Activated CD4-positive, alpha-beta T cell treated with anti-CD3 and anti-CD28 coated beads, Interleukin-2, Interleukin-6, amounts not matched to agents 100 ng/mL and 50 ng/mL, durations not matched to agents 16 hours and 8 hours (primary cell): ENCODE measurements at places on chromosomes 16 and 17.
A peak's percentile ranks its signal among the peaks of the same experiment; 100 is the strongest.

DNA sequence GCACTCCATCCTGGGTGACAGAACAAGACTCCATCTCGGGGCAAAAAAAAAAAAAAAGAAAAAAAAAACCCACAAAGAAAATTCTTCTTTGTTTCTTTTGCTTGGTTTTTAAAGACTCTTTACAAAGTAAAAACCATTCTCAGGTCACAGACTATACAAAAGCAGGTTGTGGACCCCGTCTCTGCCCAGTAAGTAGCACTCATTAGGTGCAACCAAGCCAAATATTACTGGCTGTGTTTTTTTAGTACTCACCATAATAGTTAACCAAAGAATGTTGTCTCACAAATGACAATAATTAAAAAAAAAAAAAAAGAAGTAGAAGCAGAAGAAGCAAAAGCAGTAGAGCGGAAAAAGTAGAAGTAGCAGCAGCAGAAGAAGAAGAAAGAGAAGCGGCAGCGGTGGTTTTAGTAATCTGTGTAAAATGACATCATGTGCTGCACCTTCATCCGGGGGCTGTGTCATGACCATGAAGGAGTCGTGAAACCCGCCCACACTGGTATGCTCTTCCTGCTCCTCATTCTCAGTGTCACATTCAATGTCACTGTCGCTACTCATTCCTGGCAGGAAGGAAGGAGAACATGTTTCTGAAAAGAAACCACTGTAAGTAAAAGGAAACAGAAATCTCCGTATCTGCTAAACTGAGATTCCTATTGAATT lies 105.4 kb downstream of the TRIM37 start:
- DNase-seq = peak; percentile 92

- peak; percentile 17 for DNase-seq
Measured at GRCh38 chr16:49890876-49891275, 35.0 kb upstream of the ZNF423 start.

DNA sequence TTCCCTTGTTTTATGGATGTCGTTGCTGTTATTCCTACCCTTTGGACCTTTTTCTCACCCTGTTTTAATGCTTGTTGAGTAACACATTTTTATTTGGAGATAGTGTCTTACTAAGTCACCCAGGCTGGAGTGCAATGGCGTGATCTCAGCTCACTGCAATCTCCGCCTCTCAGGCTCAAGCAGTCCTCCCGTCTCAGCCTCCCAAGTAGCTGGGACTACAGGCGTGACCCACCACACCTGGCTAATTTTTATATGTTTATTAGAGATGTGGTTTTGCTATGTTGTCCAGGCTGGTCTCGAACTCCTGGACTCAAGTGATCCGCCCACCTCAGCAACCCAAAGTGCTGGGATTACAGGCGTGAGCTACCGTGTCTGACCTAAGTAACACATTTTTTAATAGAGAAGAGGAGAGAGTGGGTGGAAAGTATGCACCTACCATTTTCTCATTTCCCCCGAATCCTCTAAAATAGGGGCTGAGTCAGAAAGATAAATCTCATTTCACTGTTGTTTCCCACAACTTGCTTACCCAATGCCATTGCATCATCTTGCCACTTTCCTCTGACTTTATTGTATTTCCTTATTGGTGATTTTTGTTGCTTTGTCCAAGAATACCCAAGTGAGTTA lies 7.0 kb downstream of the DHX40 start:
- DNase-seq = peak; percentile 71

- DNase-seq = no peak
Measured at GRCh38 chr17:37543637-37544052, 54.0 kb downstream of the DUSP14 start.

DNA sequence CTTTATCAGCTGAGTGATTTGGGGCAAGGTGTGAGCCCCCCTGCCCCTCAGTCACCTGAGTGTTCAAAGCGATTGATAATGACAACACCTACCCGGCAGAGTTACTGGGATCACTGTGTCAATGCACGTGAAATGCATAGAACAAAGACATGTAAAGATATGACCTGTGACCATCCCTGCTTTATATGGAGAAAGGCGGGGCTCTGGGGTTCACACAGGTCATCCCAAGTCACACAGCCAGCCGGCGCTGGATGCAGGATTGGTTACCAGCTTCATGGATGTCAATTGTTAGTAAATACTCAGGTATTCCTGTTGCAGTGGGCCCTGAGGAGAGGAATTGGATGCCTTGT lies 64.4 kb downstream of the CRISPLD2 start:
- no peak for DNase-seq

GRCh38 chr16:24054741-24055491 lies 201.2 kb upstream of the CACNG3 start:
- no peak for DNase-seq

DNA sequence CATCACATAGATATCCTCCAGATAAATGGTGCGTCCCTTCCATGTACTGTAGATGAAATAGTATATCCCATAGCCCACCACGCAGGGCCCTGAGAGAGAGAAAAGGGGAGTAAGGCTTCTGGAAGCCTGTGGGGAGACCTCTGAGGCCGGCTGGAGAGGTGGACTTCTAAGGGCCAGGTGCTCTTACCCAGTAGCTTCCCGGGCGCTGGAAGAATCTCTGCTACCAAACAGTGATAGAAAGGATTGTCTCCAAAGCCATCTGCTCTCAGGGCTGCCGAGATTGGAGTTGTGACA lies 718 bp downstream of the SAT2 start:
- no peak for DNase-seq
